Right kidney (tissue), 9 donors: ENCODE measurements at places on chromosomes 5 and 9.

DNA sequence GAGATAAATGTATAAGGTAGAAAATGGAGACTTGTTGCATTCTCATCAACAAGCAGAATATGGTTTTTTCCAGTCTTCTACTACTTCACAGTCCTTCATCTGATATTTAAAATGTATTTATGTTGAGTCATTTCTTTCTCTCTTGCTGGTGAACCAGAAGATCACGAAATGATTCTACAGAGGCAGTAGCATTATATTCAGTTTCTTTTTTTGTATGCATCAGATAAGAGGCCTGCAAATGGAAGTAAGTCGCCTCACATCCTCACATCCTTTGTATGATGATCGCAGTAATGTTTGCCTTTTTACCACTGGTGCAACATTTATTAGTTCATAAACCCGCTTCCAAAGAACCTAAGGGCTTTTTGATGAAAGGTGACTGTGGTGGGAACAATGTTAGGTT lies 22.1 kb upstream of the IL13 start:
- no peak for DNase-seq

- no peak for DNase-seq
These were observed 623.0 kb downstream of the SLCO4C1 start for GRCh38 chr5:101673120-101673519.

DNA sequence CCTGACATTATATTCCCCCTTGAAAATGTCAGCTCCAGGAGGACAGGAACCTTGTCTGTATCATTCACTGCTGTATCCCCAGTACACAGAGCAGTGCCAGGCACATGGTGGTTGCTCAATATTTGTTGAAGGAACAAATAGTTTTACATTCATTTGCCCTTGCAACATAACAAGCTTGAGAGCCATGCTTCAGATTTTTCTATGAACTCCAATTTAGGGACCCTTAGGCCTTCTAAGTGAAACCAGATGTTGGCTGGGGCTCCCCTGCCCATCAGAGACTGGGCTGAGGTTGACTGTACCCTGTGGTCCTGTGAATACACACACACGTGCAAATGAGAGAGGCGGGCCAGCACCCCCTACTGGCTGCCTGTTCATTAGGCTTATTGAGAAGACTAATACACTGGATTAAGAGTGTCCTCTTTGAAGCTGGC lies 214.9 kb upstream of the WWC1 start:
- DNase-seq, result no peak

- DNase-seq, result no peak
These were observed 336.8 kb upstream of the RGMB start for GRCh38 chr5:98436667-98437066.

GRCh38 chr5:3858524-3858923 lies 262.9 kb downstream of the IRX1 start:
- DNase-seq, result no peak

DNA sequence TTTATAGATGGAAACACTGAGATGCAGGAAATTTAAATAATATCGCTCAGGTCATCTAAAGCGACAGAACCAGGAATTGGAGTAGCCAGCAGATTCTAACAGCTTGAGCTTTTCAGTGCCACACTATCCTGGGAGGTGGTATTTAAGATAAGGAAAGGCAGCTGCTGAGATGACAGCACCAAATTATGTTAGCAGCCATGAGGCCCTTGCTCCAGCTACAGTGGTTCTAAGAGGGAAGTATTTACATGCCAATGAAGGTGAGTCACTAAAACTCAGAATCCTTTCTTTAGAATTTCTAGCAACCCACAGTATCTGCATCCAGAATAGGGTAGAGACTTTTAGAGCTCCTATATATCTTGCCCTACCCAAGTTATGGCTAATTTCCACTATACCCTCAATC lies 127.0 kb upstream of the VLDLR start:
- DNase-seq, result no peak
